ENCODE measurements at places on chromosomes 2 and 18.

GRCh38 chr18:60279391-60279790, 93.2 kb downstream of the MC4R start:
- no peak for DNase-seq

DNA sequence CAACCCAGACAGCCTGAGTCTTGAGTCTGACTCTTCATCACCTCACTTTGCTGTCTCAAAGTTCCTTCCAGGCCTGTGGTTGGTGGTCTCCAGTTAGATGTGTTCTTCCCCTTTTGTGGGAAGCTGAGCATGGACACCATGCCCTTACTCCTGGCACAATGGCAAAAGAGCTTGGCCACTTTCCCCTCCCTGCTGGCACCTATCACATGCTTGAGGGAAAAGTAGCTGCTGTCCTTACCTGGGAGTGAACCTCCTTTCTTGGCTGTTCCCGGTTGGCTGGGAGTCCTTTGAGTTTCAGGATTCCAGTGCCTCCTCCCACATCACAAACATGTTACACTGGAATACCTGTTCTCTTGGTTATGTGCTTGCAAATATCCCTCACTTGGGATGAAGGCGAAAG, 97.8 kb downstream of the GATA6 start:
- DNase-seq, result no peak

GRCh38 chr2:106284255-106284654, 90.2 kb upstream of the UXS1 start:
- DNase-seq, result no peak

DNA sequence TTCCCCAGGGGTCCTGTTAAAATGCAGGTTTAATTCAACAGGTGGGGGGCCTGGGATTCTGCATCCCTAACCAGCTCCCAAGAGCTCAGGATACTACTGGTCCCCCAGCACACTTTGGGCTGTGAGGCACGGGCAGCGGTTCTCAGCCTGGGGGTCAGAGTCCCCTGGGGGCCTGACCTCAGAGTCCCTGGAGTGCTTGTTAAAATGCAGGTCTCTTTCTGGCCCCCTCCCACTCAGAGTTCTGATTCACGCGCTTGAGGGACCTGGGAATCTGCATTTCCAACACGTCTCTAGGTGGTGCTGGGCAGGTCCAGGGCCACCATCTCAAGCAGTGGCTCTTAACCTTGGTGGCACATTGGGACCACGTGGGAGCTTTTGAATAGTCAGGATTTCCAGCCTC, 2.8 kb upstream of the OTOS start:
- no peak for DNase-seq

DNA sequence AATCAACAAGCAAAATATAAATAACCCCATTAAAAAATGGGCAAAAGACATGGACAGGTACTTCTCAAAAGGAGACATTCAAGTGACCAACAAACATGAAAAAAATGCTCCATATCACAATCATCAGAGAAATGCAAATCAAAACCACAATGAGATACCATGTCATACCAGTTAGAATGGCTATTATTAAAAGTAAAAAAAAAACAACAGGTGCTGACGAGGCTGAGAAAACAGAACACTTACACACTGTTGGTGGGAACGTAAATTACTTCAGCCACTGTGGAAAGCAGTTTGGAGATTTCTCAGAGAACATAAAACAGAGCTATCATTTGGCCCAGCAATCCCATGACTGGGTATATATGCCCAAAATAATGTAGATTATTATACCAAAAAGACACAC, 69.1 kb downstream of the CWC22 start:
- DNase-seq, result no peak

- no peak for DNase-seq
Measured at GRCh38 chr2:238793801-238794449, 54.0 kb upstream of the TWIST2 start.

- DNase-seq, result no peak
Measured at GRCh38 chr2:80238692-80239469, 65.7 kb downstream of the LRRTM1 start.

GRCh38 chr18:47265197-47265596, 13.7 kb upstream of the SKOR2 start:
- no peak for DNase-seq

- DNase-seq, result no peak
Measured at GRCh38 chr2:112140205-112140802, 2.1 kb downstream of the FBLN7 start.

DNA sequence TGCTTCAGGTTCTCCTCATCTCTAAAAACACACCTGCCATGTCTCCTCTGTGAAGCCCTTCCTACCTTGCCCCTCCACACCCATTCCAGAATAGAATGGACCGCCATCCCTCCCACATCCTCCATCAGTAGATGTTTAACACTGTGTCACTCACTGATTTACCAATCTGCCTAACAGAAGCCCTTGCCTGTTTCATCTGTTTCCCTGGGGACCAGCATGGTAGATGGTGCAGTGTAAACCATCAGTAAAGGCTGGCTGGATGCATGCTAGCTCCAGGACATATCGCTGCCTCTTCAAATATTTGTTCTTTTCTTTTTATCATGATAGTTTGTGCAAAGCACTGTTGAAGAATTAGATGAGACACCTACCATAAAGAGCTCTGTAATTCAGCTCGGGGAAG, 271.4 kb downstream of the PIEZO2 start:
- no peak for DNase-seq

DNA sequence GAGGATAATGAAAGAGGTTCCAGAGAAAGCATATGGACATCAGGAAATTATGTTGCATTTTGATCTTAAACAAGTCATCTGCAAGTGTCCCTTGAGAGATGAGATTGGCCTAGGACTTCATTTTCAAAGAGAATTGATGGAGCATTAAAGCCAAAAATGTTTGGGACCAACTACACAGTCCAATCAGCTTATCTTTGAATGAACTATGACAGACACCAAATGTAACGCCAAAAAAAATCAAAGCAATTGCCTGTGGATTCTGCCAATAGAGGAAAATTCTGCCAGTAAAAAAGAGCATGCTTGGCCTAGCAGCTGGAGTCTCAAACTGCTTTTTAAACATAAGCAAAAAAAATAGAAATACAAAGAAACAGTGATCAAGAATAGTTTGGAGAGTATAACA, 594.5 kb upstream of the CHAC2 start:
- no peak for DNase-seq

- no peak for DNase-seq
Measured at GRCh38 chr2:230805353-230806017, 59.3 kb upstream of the ITM2C start.

GRCh38 chr2:151630372-151630771, 103.9 kb downstream of the NEB start:
- no peak for DNase-seq

- DNase-seq, result no peak
Measured at GRCh38 chr2:203361922-203362321, 33.7 kb downstream of the ABI2 start.

- no peak for DNase-seq
Measured at GRCh38 chr18:39359636-39360035, 1794.0 kb upstream of the CELF4 start.

GRCh38 chr18:58861861-58862301, 2.8 kb upstream of the ZNF532 start:
- no peak for DNase-seq

DNA sequence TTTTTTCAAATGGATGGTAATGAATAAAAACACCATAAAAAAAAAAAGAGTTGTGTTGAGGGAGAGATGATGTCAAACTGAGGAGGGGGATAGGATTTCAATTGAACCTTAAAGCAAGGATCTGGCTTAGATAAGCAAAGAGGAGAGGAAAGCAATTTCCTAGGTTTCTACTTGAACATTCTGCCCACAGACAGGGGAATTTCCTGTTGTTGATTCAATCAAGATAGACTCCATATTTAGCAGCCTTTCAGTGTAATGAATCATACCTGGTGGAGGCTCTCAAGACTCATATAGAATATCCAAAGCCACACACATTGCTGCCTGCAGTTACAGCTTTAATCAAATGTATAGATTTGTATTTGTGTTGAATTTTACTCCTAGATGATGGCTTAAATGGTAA, 294.4 kb upstream of the PIK3C3 start:
- DNase-seq, result no peak

DNA sequence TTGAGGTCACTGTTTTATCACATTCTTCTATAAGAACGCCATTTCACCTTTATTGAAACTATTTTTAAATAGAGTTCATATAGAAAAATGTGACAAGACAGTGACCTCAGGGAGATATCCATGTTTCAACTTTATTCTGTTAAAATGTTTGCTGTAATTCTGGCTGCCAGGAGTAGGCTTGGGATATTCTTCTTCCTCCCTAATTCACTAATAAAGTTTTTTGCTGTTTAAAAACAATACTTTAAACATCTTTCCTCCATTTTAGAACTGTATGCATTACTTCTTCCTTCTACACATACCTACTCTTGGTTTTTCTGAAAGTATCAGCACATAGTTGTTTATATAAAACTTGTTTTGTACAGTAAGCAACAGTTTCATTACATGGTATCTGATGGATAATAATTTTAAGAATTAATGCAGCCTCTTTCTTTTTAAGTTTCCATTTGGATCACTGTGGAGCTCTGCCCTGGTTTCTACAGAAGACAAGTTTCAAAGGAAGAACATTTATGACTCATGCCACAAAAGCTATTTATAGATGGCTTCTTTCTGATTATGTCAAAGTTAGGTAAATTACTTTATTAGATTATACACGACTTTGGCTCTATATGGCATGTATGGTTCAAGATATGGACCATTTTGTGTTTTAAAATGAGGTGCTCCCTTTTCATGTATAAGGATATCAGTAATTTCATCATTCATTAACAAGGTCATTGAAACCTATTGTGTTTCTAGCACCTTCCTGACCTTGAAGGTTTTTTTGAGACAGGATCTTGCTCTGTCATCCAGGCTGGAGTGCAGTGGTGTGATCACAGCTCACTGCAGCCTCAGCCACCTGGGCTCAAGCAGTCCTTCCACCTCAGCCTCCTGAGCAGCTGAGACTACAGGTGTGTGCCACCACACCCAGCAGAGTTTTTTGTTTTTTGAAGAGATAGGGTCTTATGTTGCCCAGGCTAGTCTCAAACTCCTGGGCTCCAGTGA, 7.2 kb downstream of the CPSF3 start:
- no peak for DNase-seq

GRCh38 chr18:23077493-23078256, 57.6 kb upstream of the CABLES1 start:
- no peak for DNase-seq

- DNase-seq, result no peak
Measured at GRCh38 chr2:101775636-101776035, 78.1 kb downstream of the MAP4K4 start.

- DNase-seq, result no peak
Measured at GRCh38 chr2:120861576-120862191, 126.0 kb downstream of the GLI2 start.

DNA sequence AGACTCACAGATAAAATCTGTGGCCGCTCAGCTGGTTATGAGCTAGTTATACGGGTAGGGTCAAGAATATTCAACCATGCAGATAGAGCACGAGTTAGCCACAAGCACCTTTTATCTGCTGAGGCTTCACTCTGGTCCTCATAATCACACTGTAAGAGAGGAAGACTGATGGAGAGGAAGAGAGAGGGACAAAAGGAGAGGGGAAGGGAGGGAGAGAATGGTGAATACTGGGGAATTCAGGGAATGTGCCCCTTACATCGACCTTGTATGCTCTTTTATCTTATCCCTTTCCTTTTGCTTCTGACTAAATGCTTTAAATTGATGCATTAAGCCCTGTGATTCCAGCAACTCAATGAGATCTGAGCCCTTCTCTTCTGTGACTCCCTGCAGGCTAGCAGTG, 333.1 kb downstream of the DSEL start:
- no peak for DNase-seq

- no peak for DNase-seq
Measured at GRCh38 chr2:240404174-240404852, 31.1 kb upstream of the GPC1 start.

DNA sequence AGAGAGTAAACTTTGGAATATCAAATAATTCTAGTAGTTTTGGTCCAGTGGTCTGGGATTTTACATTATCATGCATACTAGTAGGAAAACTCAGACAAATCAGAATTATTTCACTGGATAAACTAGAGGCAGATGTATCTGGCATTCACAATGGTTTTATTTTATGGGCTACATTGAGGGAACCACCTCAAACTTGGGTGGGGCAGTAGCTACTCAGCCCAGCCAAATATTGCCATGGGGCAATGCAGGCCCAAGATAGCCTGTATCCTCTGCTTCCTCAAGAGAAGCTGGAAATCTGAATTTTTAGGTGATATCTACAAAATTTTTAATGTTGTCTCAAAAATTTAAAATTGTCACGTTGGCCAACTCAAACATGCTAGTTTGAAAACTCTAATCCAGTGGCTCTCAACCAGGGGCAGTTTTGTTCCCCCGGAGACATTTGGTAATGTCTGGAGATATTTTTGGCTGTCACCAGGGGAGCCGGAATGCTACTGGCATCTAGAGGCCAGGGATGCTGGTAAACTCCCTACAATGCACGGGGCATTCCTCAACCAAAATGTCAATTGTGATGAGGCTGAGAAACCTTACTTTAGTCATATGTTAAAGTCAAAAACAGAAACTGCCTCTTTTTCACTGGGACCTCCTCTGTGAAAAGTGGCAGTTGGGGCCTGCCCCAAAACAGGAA, 172.8 kb upstream of the SPRED2 start:
- DNase-seq, result no peak

DNA sequence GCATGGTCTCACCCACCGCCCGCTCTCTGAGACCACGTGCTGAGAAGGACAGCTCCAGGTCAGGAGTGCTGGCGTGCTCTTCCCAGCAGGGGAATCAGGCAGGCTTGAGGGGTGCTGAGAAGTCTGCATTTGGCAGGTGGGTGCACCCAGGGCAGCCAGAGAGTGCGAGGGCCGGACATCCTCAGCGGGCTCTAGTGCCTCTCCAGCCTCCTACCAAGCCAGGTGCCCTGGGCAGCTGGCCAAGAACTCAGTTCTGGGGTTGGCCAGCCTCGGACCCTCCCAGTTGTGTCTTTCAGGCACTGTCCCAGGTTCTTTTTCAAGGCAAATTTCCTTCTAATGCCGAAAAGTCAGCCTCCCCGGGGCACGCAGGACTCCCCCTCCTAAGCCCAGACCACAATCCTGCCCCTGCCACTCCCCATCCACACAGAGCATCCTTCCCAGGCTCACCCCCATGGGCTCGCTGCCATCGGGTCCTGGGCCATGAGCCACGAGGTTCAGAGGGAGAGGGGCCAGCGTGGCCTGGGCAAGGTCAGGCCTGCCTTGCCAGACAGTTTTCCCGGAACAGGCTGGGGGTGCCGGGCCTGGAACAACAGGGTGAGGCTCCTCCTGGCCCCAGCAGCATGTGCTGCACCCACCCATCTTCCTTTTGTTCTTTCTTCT, 52.2 kb upstream of the GPC1 start:
- DNase-seq, result no peak

DNA sequence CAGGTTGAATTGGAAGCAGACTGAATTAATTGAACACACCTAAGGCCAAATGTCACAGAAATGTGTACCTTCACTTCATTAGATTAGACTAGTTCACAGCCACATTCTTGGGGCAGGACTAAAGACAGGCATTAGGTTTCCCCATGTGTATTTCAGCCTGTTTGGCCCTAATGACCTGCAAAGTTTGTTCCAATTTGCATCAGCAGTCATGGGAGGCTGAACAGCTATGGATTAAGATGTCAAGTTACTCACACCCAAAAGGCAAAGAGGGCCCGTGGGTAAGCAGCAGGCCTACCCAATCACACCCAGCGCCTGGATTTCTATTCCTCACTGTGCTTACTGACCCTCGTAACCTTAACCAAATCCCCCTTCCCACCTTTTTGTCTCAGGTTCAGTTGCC, 99.6 kb upstream of the RIOK3 start:
- no peak for DNase-seq

GRCh38 chr2:104538077-104538476, 315.8 kb upstream of the POU3F3 start:
- no peak for DNase-seq
